ENCODE measurements at places on chromosomes 5 and 9.

DNA sequence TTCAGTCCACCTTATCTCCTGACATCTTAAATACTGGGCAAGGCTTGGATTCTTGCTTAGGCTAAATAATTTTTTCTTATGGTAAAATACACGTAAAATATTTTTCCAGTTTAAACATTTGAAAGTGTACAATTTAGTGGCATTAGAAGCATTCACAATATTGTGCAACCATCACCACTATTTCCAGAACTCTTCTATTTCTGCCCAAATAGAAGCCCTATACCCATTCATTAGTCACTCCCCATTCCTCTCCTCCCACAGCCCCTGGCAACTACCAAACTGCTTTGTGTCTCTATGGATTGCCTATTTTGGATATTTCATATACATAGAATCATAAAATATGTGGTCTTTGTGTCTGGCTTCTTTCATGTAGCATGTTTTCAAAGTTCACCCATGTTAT lies 57.6 kb downstream of the IL31RA start:
- no peak for DNase-seq

DNA sequence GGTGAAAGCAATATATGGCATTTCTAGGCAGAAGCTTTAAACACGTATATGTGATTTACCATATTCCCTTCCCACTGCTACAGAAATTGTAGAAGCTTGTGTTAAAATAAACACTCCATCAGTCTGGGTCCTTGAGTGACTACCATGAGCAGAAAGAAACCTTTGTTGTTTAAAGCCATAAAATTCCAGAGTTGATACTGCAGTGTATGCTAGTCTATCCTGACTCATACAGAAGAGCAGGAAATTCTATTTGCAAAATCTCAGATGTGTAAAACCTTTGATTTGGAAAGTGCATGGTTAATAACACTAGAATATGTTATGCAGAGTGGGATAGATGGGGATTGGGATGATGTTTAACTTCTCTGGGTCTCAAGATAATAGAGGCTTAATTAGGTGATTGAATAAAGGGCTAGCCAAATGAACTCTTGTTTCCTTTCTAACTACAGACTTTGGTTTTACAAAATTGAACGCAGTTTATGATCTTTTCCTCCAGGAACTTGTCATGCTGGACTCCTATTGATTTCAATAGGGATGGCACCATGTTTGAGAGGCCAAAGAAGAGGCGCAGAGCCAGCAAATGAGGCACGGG lies 282.7 kb upstream of the VLDLR start:
- no peak for DNase-seq

DNA sequence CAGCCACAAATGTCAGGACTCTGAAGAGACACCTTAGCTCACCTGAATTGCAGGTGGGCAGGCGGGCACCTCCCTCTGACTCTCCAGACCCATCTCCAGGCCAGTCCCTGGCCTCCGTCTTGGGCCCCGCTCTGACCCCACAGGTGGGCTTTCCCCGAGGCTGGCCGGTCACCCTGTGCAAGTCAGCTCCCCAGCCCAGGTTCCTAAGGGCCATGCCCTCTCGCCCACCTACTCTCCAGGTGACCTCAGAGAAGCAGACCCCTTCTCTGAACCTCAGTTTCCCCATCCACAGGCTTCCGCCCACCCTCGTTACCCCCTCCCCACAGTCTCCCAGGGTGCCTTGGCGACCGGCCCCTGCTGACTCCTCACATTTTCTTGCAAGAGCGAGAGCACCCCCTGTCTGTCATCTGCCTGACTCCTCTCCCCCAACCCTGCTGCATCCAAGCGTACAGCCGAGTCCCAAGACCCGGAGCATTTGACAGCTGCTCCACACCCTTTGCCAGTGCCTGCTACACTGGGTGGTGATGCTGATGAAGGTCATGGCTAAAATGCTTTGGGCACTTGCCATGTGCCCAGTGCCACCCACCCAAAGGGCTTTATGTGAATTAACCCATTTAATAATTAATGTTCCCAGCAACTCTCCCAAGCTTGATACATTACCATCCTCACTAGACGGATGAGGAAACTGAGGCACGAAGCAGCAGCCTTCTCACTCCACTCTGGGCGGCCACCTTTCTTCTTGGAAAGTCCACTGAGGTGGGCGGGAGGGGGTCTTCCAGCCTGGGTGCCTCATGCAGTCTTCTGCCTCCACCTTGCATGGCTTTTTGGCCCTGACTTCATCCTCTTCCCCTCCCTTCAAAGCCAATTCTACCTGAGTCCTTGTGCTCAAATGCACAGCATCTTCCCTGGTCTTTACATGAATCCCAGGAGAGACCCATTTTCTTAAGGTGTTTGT lies 51.1 kb upstream of the ORM1 start:
- peak; percentile 67 for DNase-seq

GRCh38 chr9:38401994-38402393 lies 9.5 kb downstream of the ALDH1B1 start:
- DNase-seq = no peak

DNA sequence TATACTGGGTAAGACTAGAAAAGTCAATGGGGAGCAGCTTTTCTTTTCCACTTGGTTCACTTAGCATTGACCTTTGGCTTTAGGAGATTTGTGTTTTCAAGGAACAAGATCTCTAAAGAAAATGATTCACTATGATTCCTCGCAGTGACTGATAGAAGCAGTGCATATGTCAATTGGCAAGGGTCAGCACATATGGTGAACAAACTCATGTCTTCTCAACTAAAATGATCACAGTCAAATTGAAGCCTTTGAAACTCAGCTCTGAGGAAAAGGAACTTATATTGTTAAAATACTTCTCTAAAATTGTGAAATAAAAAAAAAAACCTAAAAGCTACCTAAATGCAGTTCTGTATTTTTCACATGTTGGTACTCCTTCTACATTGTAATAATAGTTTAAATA lies 43.2 kb upstream of the IL7R start:
- no peak for DNase-seq

DNA sequence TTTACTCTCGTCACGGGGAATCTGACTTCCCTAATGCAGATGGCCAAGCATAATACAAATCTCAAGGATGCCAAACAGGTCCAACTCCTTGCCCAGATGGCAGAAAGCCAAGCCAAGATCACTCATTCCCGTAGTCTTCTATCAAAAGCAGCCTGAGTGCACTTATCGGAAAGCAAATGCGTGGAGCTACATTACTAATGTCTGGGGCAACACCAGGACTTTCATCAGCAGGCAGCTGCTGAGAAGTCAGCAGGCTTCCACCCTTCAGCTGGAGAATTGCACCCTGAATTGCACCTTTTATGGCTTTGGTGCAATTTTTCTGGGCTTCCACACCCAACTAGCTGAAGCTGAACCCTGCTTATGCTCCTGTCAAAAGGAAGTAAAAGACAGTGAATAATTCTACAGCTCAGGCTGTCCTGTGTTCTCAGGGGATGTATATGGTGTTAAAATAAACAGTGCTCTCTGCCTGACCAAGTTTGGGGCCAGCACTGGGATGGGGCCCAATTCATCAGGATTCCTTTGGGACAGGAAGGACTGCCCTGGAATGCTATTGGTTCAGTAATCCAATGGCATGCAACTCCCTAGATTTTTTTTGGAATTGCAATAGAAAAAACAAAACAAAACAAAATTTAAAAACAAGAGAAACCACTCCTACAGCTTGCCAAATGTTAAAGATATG lies 92.6 kb downstream of the DPYSL3 start:
- DNase-seq = peak; percentile 72

GRCh38 chr5:172235132-172235780 lies 41.3 kb downstream of the EFCAB9 start:
- DNase-seq = no peak

DNA sequence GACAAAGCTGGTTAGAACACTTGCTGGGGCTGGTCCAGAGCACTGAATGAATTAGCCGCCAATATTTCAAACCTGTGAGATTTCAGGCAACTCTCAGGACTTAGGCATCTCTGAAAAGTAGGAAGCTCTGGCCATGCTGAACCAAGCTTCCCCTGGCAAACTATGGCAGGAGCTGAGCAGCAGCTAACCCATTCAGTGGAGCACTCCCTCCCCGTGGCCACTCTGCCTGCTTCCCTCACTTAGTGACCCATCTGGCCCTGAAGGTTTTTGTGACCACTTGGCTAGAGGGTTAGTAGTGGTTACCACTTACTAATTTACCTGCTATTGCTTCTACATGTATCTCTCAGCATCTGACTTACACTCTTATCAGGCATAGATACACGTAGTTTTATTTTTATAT lies 25.5 kb downstream of the FOXI1 start:
- DNase-seq = no peak

DNA sequence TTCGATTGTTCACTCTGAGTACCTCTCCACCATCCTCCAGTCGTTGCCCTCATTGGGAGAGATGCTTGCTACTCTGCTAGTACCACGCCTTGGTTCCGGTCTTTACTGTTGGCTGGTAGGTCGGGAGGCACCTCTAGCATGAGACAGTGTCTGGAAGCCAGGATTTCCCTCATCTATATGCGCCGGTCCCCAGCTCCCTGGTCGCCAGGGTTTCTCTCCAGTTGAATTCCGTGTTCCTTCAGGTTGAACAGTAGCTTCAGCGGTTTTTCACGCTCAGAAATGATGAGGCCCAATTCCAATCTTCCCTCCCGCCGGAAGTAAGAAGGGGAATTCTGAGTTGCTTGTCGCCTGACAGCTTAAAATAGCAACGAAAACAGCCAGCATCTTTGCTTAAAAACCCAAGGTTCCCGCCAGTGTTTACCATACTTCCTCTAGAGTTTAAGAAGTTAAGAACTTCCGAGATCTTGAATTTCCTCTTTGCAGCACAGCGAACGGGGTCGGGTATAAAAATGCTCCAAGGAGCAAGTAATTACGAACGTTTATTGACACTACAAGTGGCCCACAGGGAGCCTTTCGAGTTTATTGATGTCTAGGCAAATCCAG lies 1.3 kb upstream of the ST8SIA4 start:
- peak; percentile 26 for DNase-seq

GRCh38 chr9:105968811-105969466 lies 274.6 kb downstream of the TMEM38B start:
- no peak for DNase-seq

DNA sequence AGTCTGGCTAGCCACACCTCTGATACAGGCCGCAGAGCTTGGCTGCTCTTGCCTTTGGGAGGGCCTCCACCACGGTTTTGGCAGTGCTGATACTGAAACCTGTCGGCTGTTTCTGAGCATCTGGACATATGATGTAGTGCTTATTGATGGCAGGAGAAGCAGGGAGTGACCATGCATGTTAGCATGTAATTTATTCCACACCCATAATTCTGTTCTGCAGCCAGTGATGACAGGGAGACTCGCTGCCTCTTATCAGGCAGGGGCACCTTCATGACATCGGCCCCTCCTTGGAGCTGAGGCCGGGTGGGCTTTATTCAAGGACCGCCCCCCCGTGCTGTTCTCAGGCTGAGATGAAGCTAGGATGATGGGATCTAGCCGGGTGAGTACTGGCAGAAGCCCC lies 49.0 kb downstream of the OLFM1 start:
- DNase-seq = no peak

- no peak for DNase-seq
These were observed 27.2 kb downstream of the CSF2 start for GRCh38 chr5:132100672-132101261.

GRCh38 chr9:111405701-111406100 lies 75.7 kb upstream of the OR2K2 start:
- no peak for DNase-seq

- peak; percentile 68 for DNase-seq
These were observed 114.3 kb upstream of the IL12B start for GRCh38 chr5:159444441-159445082.

DNA sequence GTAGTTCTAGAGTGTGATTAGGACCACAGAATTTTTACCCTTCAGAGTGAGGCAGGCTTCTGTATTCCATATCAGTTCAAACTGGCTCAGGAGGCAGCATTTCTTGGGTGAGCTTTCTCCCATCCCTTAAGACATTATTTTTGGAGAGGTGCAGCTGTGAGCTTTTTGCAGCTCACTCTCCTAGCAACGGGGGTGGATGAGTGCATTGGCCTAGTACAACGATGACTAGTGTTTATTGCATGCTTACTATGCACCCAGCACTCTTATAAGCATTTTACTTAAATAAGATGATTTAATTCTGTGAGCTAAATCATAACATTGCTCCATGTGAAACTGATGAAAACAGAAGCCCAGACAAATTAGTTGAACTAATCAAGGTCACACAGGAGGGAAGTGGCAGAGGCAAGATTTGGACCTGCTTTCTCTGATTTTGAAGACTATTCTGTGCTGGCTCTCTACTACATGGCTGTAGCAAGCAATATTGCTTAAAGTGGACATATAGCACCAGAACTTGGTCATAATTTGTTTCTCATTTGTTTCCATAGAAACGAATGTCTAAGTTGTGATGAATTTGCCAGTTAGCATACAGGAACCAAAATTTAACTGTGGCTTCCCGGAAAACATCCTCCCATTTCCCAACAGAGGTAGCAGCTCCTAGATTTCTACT lies 372.1 kb upstream of the RIOK2 start:
- DNase-seq = peak; percentile 12

GRCh38 chr9:130931508-130932254 lies 7.4 kb downstream of the FIBCD1 start:
- no peak for DNase-seq

DNA sequence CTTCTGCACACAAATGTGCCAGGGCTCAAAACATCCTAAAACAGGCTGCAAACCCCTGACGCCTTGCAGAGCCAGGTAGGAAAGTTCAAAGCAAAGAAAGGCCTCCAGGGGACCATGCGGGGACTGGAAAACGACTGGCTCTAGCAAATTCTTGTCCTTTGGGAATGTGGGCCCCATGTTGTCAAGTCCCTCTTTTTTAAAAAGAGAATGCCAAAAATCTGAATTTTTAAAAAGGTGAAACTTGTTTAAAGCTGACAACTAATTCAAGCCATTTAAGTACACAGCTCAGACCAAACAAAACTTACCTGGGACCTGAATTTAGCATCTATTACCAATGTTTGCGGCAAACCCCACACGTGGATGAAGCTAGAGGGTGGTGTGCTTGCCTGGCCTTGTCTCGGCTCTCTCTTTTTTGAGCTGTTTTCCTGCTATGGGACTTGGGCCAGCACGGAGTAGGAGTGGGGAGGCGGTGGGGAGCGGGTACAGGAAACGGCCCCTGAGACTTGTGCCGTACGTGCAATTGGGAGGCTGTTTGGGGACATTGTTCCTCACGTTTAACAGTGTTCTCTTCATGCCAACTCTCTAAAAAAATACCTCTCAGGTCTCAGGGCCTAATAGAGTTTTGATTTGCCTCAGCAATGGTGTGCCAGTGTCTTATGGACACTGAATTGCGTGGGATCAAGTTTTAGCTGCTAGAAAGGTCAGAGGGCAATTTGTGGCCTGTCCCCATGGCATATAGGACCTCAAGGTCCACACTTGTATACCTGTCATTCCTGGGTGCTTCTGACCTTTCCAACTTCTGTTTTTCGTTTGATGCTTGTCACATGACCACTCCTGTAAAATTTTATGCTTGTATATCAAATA lies 15.1 kb upstream of the PHF19 start:
- DNase-seq = no peak

- DNase-seq = no peak
These were observed 87.3 kb upstream of the PRLR start for GRCh38 chr5:35317586-35317985.

DNA sequence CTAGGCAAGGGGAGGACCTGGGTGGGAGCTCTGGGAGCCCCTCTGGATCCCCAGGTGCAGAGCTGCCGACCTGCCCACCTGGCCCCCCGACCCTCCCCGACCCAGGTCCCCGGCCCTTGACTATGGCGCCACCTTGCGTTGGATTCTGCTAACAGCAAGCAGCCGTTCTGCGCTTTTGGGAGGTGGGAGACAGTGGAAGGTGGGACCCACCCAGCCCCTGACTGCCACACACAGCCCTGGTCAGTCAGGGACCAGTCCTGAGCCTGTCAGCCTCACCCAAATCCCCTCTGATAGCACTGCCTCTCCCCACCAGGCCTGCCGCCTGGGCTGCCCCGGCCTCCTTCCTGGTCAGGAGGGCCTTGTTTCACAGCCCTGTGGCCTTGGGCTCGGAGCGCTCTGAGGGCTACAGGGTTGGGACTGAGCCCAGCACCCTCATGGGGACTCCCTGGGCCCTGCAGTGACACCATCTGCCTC lies 77.9 kb downstream of the HMCN2 start:
- no peak for DNase-seq

All from stomach (tissue), 19 donors.